T-helper 9 cell (primary cell): ENCODE measurements at places on chromosomes 5 and 9.

DNA sequence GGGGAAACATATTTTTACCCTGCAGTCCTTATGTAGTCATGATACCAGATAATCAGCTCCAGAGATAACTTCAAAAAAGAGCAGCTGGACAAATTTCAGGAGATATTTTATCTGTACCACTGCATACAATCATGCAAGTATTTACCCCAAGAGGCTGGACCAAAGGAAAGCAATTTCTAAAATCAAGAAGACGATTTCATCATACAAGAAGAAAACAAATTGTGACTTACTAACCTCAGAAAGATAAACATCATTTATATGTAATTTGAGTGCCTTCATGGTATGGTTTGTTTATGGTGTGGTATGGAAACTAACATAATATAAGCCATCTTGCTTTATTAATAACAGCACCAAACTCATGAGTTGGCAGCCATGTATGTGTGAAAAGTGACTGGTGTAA, 603.6 kb downstream of the PSAT1 start:
- no peak for DNase-seq

GRCh38 chr9:104748359-104749031, 1.0 kb downstream of the NIPSNAP3A start:
- DNase-seq = no peak

DNA sequence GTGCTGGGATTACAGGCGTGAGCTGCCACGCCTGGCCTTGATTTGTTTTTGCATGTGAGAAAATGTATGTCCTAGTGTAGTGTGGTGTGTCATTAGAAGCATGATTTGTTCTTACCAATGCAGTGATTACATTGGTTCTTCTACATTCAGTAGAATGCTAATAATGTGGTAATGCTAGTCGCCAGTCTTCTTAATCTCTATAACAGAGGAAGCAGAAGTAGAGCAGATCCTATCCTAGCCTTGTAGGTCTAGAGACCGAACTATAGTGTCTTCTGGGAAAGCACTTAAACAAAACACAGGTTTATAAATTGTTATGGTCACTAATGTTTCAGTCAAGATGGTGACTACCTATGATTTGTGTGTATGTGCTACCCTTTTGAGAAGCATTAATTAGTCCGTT, 197.5 kb upstream of the DMRT1 start:
- no peak for DNase-seq

DNA sequence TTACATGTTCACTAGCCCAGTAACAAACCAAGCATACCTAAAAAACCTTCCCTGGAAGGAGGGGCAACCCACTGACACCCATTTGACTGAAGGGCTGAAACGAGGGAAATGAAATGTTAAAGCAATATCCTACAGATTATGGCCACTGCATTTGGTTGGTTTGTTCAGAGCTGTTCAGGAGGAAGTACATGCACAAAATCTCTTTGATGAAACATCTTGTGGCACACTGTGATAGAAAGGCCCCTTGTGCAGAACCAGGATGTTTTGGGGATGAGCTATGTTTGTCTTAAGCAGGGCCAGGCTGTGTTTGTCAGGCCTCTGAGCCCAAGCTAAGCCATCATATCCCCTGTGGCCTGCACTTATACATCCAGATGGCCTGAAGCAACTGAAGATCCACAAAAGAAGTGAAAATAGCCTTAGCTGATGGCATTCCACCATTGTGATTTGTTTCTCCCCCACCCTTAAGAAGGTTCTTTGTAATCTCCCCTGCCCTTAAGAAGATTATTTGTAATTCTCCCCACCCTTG, 467.3 kb upstream of the PIK3R1 start:
- no peak for DNase-seq

GRCh38 chr5:173010547-173011464, 27.2 kb downstream of the ATP6V0E1 start:
- no peak for DNase-seq

DNA sequence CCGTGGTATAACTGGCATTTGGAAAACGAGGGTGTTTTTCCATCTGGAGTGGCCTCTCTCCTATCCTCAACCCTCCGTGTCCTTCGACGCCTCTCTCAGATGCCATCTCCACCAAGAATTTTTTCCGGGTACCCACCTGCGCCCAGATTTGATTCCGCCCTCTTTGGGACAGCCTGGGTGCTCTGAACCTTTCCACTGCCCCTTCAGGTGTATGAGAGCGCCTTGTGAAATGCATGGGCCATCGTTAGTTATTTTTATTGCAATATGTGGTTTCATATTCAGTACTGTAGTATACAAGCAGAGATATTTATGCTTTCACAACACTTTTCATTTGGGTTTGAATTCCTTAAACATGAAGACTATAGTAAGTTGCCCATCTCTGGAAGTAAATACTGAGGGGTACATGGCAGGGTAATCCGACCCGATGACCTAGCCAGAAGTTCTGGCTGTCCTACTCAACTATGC, 78.2 kb upstream of the IFNE start:
- no peak for DNase-seq

- DNase-seq = no peak
Observed at GRCh38 chr5:147957901-147958300, 51.6 kb upstream of the C5orf46 start.
